ENCODE measurements at places on chromosomes 3 and 15. TPM values are rescaled to one million over a fixed set of nuclear protein-coding genes. Genes with fewer than 3 reads are reported as not detected.

Gene SEMA3G
- polyA plus RNA-seq: 5.0 TPM

DNA sequence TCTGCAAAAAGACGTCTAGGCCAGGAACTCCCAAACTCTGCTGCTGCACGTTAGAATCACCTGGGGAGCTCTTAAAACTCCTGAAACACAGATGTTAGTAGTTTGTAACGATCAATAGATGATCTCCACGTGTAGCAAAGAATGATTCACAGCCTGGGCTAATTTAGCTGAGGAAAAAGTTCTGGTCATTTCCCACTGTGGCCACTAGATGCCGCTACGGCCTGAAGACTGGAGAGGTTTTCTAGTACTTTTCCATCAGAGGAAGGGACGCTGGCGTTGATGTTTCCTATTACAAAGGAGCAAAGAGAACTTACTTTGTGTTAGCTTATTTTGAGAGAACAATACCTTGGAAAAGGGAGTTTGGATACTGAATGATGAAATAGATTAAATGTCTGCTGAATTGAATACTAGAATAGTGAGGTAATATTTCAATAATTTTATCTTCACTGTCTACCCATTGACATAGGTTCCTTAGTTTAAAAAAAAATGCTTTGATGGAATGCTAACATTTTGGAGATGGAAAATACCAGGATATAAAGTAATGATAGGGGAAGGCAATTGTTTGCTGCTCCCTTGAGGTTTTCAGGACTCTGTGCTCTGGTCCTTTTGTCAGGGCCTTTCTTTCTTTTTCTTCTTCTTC, 159.1 kb downstream of the P3H2 start:
- peak; percentile 91 for DNase-seq

DNA sequence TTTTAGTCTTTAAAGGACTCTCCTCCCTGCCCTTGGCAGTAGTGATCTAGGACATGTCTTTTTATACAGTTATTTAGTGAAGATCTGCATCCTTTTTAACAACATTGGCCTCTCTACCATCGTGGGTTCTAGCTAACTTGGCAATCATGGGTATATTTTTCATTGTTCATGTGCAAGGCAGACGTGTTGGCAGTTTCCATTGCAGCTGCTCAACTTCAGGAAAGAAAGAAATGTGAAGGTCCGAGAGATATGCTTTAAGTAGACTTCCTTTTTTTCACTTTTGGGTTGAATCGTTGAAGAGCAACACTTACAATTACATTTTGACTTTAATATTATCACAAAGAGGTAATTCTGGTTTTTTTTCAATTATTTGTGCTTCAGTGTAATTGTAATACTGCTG, 172.6 kb downstream of the SATB1 start:
- DNase-seq: no peak

DNA sequence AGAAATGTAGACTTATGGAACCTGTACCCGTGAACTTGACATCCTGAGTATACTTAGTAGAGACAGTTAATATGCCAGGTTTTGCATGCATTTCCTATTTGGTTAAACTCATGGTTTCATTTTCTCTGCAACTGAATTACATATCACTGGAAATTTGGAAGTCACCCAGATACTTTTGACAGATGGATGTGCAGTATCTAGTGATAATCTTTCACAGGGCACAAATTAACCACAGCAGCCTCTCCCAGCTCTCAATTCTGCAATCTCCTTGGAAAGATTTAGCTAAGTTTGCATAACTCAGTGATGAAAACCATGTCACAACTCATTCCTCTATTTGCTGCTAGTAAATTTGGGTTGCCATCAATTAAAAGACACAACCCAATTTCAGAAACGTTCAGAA, 162.3 kb upstream of the TPM1 start:
- DNase-seq: no peak

Gene ATP13A4
- polyA plus RNA-seq: 2.7 TPM

DNA sequence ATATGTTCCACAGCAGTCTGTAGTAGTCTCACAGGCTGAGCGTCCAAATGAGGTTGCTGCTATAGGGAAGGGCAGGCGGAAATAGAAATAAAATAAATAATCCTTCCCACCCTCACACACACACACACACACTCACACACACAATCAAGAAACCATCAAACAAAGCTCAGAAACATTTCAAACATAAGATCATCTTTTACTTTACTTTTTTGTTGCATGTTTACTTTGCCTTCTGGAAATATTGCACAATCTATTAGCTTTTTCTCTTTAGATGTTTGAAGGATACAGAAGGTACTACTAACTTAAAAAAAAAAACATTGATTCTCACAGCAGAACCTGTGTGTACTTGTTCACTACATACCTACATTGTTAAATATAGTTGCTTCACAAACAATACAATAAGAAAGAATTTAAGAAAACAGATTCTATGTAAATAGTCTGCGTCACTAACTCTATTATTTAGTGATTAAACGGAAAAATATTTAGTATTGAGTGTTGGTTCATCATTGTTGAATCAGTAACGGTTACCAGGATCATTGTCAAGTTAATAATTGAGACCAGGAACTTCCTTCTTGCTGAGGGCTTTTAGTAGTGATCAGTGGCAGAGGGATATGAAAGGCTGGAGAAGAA, 20.5 kb downstream of the ALCAM start:
- DNase-seq: no peak

Gene FBXO40
- 0.17 TPM for polyA plus RNA-seq

Gene GRAMD1C
- polyA plus RNA-seq: 3.0 TPM

DNA sequence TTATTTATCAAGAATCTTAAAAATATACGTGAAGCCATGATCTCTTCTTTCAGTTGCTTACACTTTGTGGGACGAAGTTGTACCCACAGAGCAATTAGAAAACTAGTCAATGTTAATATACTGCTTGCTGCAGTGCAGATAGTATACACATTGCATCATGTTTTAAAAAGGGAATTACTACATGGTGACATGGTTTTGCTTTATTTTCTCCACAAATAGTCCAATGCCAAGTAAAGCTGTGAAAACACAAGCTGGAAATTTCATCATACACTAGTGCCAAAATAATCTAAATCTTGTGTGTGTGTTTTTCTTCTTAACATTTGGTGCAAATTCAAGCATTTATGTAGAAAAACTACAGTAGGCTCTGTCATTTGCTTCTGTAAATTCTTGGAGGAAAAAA, 233.0 kb downstream of the EPHA3 start:
- DNase-seq: no peak

GRCh38 chr3:94694894-94695293, 632.0 kb downstream of the NSUN3 start:
- no peak for DNase-seq

GRCh38 chr3:101854608-101855304, 5.4 kb downstream of the NFKBIZ start:
- no peak for DNase-seq

DNA sequence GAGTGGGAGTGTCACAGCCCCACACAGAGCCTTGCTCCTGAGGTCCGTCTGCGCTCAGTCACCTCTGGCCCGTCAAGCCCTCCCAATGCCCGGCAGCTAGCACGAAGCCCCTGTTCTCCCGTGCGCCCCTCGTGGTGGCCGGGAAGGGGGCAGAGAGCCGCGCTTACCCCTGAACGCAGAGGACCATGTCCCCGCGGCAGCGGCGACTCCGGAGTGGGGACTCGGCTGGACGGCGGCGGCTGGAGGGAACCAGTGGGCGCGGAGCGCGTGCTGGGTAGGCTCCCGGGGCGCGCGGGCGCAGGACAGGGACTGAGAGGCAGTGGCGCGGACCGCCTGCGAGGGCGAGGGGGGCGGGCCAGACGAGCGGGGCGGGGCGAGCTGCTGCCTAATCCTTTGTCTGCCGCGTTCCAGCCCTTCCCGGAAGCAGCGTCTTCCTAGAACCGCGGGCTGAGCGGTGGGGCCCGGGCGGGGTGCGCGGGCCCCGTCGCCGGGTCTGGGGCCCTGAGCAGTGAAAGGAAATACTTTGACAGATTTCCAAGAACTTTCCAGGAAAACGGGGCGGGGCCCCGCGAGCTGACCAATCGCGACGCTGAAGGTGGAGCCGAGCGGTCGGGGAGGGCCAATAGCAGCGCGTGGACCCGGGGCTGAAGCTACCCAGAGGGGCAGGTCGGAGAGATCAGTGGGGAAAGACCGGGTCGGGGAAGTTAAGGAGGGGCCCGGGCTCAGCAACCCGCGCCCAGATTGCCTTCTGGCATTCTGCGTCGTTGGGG, at the start of gene CISH:
Gene CISH (minus strand): TSS at position 311 of the 770 bp plus-strand sequence. CDS start 124 bp downstream, at position 187.
- peak; percentile 90 for DNase-seq
